ENCODE measurements at places on chromosomes 3 and 15. TPM values are rescaled to one million over a fixed set of nuclear protein-coding genes. Genes with fewer than 3 reads are reported as not detected.
A peak's percentile ranks its signal among the peaks of the same experiment; 100 is the strongest.

TEX55 gene
- not detected for total RNA-seq

ZNF80 gene
- 5.3 TPM for total RNA-seq

RYR3 gene
- not detected for total RNA-seq

ISLR2 gene
- total RNA-seq: not detected

CASR gene
- total RNA-seq: not detected

EOMES gene
- 44.5 TPM for total RNA-seq

RNF7 gene
- 53.9 TPM for total RNA-seq

PLA2G4F gene
- not detected for total RNA-seq

DAZL gene
- total RNA-seq: not detected

MORC1 gene
- total RNA-seq: not detected

RGMA gene
- not detected for total RNA-seq

GOLGA8G gene
- not detected for total RNA-seq

CXCR6 gene
- 12.4 TPM for total RNA-seq

SCAANT1 gene
- total RNA-seq: not detected

HEMK1 gene
- 102 TPM for total RNA-seq

ANKUB1 gene
- total RNA-seq: not detected

GRCh38 chr3:143584474-143584873 is 263.8 kb downstream of the SLC9A9 start:
- H3K27me3 ChIP-seq: no peaks in the 10 kb centered on the region
- peaks cover 1% of the 10 kb centered on the region for H3K4me1 ChIP-seq
- H3K36me3 ChIP-seq: no peaks in the 10 kb centered on the region

- DNase-seq: no peak
- H3K36me3 ChIP-seq: peaks cover 1% of the 10 kb centered on the region
- peaks cover 3% of the 10 kb centered on the region for H3K27me3 ChIP-seq
- H3K27ac ChIP-seq: peak overlapping the region; percentile 80
- peaks cover 42% of the 10 kb centered on the region for H3K4me1 ChIP-seq
- peak overlapping the region; percentile 47 for H3K4me3 ChIP-seq
Observed at GRCh38 chr15:43239732-43240491, 19.1 kb upstream of the EPB42 start.

DNA sequence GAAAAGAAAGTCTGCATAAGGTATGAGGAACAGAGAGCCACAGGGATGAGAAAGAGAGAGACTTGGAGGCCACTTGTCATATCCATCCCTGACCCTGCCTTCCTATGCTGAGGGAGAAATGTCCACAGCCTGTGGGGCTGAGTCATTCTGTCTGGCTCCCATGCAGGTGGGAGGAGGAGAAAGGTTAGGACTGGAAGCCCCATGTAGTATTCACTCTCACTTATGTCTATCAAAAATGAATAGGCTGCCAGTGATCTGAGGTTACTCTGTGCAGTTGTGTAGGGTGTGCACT is 71.3 kb downstream of the RAB11A start:
- H3K27ac ChIP-seq: no peak overlapping the region
- no peaks in the 10 kb centered on the region for H3K36me3 ChIP-seq
- peaks cover 26% of the 10 kb centered on the region for H3K4me1 ChIP-seq
- H3K27me3 ChIP-seq: peaks cover 8% of the 10 kb centered on the region
- H3K4me3 ChIP-seq: no peak overlapping the region

- no peak for DNase-seq
- H3K36me3 ChIP-seq: peaks cover 1% of the 10 kb centered on the region
- no peak overlapping the region for H3K27ac ChIP-seq
Observed at GRCh38 chr3:12954891-12955650, 113.7 kb upstream of the RPL32 start.

GRCh38 chr3:28726840-28727239 is 378.2 kb upstream of the AZI2 start:
- no peaks in the 10 kb centered on the region for H3K36me3 ChIP-seq
- H3K4me3 ChIP-seq: no peak overlapping the region

DNA sequence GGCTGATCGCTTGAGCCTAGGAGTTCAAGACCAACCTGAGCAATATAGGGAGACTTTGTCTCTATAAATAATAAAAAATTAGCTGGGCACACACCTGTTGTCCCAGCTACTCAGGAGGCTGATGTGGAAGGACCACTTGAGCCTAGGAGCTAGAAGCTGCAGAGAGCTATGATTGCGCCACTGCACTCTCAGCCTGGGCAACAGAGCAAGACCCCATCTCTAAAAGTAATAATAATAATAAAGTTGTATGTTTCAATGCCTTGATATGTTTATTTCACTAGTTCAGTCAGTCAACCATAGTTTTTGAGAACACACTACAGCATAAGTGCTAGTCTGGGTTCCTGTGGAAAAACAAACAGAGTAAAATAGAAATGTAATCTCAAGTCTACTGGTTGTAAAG is 36.5 kb downstream of the IGF2BP2 start:
- H3K27me3 ChIP-seq: peaks cover 16% of the 10 kb centered on the region
- no peak for DNase-seq
- no peak overlapping the region for H3K27ac ChIP-seq
- no peaks in the 10 kb centered on the region for H3K4me1 ChIP-seq
- no peak overlapping the region for H3K4me3 ChIP-seq
- H3K36me3 ChIP-seq: no peaks in the 10 kb centered on the region

DNA sequence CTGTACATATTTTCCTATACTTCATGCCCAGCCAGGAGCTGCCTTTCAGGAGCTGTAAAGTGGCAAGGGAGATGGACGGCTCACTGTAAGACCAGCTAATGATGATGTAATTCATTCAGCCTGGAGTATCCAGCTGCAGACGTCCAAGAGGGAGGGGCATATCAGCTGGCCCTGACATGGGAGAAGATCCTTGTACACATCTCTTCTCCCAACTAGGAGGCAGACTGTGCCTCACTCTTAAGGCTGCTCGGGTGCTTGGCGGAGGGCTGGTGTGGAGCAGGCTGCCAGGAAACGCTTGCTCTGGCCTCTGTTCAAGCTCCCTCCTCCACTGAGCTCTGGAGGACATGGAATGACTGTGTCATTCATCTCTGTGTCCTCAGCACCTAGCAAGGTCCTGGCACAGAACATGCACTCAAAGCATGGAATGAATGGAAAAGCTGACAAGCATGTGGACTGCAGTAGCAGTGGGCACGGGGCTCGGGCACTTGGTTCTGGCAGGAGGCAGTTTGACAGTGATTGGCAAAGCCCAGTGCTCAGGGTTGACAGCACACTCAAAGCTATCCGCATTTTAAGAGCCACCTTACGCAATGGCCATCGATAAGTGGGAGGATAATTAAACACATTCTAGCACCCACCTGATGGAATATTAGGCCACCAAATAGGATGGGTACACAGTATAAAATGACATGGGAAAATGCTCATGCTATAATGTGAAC is 72.4 kb downstream of the TBC1D2B start:
- H3K27ac ChIP-seq: no peak overlapping the region
- H3K4me3 ChIP-seq: no peak overlapping the region
- DNase-seq: no peak
- H3K36me3 ChIP-seq: peaks cover 37% of the 10 kb centered on the region
- peaks cover 23% of the 10 kb centered on the region for H3K4me1 ChIP-seq

DNA sequence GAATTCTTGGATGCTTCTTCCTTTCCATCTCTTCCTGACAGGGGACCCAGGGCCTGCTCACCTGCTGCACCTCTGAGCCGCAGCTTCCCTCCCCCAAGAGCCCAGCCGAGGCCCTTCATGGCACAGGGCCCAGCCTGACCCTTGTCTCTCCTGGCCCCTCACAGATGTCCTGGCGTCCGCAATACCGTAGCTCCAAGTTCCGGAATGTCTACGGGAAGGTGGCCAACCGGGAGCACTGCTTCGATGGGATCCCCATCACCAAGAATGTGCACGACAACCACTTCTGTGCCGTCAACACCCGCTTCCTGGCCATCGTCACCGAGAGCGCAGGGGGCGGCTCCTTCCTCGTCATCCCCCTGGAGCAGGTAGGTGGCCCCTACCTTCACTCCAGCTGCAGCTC is 66.2 kb downstream of the CORO2B start:
- peak; percentile 9 for DNase-seq
- no peaks in the 10 kb centered on the region for H3K36me3 ChIP-seq
- H3K4me1 ChIP-seq: peaks cover 1% of the 10 kb centered on the region
- peaks cover 2% of the 10 kb centered on the region for H3K27me3 ChIP-seq
- no peak overlapping the region for H3K4me3 ChIP-seq

- peaks cover 3% of the 10 kb centered on the region for H3K4me1 ChIP-seq
- no peak for DNase-seq
- H3K36me3 ChIP-seq: no peaks in the 10 kb centered on the region
- no peak overlapping the region for H3K27ac ChIP-seq
- H3K27me3 ChIP-seq: peaks cover 50% of the 10 kb centered on the region
Observed at GRCh38 chr15:89912145-89912673, 543 bp downstream of the ARPIN start.

DNA sequence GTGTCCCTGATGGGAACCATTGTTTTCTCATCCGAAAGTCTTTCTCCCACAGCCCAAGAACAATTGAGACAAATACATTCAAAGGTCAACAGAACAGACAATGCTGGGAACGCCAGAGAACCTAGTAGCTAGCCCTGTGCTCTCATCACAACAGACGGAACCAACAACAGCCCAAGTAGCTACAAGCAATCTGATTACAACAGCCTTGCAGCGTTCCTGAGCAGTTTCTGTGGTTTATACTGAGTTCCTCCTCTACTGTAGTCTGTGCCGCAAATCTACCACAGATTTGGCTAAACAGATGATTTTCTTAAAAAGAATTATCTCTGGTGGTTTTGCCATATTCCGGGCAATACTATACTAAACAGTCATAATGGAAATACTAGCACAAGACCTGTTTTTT is 435.6 kb downstream of the MECOM start:
- H3K27me3 ChIP-seq: peaks cover 16% of the 10 kb centered on the region
- no peak overlapping the region for H3K27ac ChIP-seq
- H3K4me1 ChIP-seq: peaks cover 8% of the 10 kb centered on the region
- H3K36me3 ChIP-seq: no peaks in the 10 kb centered on the region

DNA sequence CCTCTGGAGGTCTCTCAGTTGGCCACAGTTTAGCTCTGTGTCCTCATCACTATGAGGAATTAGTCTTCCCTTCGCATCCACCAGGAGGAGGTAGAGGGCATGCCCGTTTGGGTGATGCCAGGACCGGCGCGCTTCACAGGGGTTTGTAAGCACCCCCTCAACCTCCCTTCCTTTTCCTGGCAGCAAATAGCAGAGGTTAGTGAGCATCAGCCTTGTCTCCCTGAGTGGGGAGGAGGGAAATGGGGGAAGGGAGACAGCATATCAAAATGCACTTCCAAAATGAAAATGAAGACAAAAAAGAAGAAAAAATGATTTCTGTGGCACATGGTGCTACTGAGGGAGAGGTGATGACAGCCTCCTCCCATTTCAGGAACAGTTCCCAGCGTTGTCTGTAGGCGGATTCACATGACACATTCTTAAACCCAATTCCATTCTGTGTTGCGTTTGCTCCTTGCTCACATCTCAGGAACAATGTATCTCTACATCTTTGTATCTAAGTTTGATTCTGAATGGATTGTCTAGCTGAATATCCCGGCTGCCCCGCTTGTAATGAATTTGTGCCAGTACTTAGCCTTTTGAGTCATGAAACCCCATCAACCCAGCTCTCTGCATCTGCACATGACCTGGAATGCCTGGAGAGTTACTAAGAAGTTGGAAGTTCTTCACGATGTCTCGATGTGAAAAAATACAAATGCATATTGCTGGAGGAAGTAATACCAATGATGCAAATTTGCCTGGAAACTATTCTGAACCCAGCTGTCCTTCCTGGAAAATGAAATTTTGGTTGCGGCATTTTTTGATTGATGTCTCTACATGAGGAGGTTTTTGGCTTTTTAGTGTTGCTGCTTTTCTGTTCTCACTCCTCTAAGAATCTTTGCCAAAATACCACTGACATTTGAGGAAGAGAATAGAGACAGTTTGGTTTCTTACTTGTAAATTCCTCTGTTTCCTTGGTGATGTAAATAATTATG is 45.2 kb downstream of the TYRO3 start:
- peaks cover 9% of the 10 kb centered on the region for H3K4me1 ChIP-seq
- DNase-seq: peak; percentile 40
- H3K36me3 ChIP-seq: peaks cover 1% of the 10 kb centered on the region
- H3K27ac ChIP-seq: no peak overlapping the region
- peak overlapping the region; percentile 68 for H3K4me3 ChIP-seq
- H3K27me3 ChIP-seq: peaks cover 48% of the 10 kb centered on the region

DNA sequence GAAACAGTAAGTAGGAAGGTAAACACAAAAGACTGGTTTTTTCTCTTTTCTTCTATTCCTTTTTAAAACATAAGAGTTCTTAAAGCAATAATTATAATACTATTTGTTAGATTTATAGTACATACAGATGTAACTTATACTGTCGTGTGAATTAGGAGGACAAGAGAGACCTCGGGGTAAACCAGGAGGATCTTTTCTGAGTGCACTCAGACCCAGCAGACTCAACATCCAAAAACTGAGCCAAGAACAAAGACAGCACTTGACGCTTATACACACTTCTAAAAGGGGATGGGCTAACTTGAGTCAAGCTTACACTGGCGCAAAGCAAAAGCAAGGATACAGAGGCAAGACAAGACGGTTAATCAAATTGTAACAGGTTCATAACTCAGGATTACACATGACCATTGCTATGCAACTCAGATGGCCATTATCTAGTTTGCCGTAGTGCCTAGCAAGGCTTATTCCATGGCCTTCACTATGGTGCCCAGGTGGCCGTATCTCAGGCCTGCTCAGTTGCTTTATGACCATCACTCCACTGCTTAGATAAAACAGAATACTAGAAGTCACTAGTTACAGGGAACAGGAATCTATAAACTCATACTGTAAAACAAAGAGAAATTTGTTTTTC is 18.6 kb downstream of the MTHFS start:
- no peak for DNase-seq
- peaks cover 92% of the 10 kb centered on the region for H3K36me3 ChIP-seq
- H3K4me3 ChIP-seq: no peak overlapping the region
- no peak overlapping the region for H3K27ac ChIP-seq

GRCh38 chr3:21989341-21990042 is 238.5 kb upstream of the ZNF385D start:
- H3K27ac ChIP-seq: no peak overlapping the region
- no peaks in the 10 kb centered on the region for H3K27me3 ChIP-seq
- no peak for DNase-seq
- H3K4me3 ChIP-seq: no peak overlapping the region

DNA sequence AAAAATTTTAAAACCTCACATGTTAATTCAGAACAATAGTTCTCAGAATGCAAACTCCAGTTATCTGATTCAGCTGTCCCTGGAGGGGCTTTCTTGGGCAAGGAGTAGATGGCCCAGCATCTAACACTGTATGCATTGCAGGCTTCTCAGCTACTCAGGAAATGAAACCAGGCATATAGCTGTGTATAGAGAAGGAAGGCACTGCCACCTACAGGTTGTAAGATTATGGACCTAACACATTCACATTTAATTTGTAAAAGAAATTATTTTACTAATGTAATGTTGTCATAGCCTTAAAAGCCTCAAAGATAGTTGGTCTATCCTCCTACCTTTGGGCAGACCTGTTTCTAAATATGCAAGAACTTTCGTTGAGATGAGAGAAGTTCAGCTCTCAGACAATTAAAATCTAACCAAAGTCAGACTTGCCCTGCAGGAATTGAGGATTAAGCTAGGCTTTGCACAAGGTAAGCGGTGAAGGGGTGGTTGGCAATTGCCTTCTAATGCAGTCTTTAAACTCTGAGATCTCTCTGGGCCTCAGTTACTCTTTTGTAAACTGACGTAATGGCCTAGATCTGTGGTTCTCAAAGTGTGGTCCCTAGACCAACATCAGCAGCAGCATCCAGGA is 132.8 kb upstream of the SLC24A5 start:
- H3K27me3 ChIP-seq: peaks cover 2% of the 10 kb centered on the region
- no peak for DNase-seq
- H3K4me3 ChIP-seq: no peak overlapping the region
- peaks cover 4% of the 10 kb centered on the region for H3K4me1 ChIP-seq
- H3K27ac ChIP-seq: no peak overlapping the region

Measured in activated naive CD8-positive, alpha-beta T cell treated with anti-CD3 and anti-CD28 coated beads, Interleukin-2, amount 10 ng/mL, durations not matched to agents 7 days and 5 days (primary cell).